ENCODE measurements at places on chromosomes 12 and 14.

GRCh38 chr12:85558684-85559083 lies 277.5 kb downstream of the RASSF9 start:
- no peak for DNase-seq

GRCh38 chr12:88597365-88597764 lies 17.1 kb upstream of the KITLG start:
- no peak for DNase-seq

- no peak for DNase-seq
Measured at GRCh38 chr14:22380571-22381407, 208.2 kb downstream of the DAD1 start.

GRCh38 chr14:84688297-84689025 lies 841.5 kb upstream of the FLRT2 start:
- no peak for DNase-seq

- DNase-seq = no peak
Measured at GRCh38 chr12:25827141-25827540, 131.3 kb upstream of the RASSF8 start.

DNA sequence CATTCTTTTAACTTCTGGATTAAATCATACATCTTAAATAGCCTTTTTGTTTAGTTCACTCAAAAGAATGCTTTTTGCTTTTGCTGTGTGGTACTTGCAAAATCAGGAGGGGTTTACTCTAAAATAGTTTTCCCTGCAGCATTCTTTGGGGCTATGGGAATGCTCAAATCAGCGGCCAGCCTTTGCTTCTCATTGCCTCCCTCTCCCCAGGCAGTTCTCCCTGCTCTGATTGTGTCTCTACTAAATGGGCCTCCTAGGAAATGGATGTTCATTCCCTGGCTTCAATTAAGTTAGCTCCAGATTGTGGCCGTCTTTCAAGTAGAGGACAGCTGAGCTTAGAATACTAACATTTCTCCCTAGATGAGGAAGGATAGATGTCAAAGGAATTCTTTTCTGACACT lies 4.4 kb downstream of the TULP3 start:
- no peak for DNase-seq

All from activated naive CD4-positive, alpha-beta T cell treated with anti-CD3 and anti-CD28 coated beads, Interleukin-2, amount 50 U/mL, for 72 hours (primary cell).